ENCODE measurements at places on chromosomes 2 and 18.

- DNase-seq = no peak
These were observed 39.8 kb downstream of the FAM178B start for GRCh38 chr2:96946625-96947024.

DNA sequence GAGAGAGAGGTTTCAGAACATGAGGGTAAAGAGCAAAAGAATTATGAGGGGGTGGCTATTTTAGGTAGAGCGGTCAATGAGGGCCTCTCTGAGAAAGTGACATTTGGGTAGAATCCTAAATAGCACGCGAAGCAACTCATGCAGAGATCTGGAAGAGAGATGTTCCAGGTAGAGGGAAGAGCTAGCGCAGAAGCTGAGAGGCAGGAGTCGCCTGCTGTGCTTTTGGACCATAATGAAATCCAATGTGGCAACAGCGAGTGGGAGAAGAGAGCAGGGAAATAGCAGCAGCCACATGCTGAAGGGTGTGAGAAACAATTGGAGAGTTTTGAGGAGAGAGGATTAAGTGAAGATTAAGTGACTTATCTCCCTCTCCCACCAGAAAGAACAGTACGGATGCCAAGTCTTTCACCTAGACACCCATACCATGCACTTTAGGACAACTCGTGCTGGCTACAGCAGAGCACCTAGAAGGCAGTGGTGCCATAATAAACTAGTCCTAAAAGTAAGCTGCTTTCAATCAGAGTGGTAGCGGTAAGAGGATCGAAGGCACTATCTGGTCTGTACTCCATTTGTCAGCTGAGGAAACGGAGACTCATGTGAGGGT, 129.7 kb downstream of the LRP2 start:
- DNase-seq = no peak

GRCh38 chr2:96875498-96876268, 5.8 kb upstream of the SEMA4C start:
- no peak for DNase-seq

DNA sequence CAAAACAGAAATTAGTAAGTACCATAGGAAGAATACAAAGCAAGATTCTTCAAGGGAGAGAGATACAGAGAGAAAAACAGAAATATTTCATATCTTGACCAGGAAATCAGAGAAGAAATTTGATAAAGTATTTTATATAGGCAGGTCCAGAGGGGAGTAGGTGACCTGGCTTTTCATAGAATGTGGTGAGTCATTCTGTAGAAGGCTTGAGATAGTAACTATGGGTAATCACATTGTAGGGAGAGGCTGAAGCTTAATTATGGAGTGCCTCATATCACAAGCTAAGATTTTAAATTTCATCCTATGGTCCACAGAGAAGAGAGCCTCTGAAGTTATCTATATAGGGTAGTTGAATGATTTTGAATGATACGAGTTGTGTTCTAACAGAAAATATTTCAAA, 195.0 kb upstream of the CYRIA start:
- DNase-seq = no peak

GRCh38 chr2:234674781-234675201, 177.9 kb upstream of the ARL4C start:
- DNase-seq = peak; percentile 63

DNA sequence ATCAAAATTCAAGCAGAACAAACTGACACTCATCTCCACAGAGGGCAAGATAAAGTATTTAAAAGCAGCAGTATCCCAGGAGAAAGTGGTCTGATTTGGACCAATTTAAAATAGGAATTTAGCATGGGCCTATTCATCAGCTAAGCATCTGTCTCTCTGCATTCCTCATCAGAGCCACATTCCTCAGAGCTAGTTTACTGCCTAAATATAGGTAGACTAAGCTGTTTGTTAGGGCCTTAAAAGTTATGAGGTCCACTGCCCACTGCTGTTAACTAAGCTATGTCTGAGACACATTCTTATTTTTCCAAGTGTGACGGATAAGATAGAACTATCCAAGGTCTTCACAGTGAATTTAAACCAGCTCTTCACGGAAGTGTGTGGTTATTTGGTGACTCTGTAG, 17.6 kb downstream of the NEB start:
- DNase-seq = no peak

GRCh38 chr2:187129868-187130267, 280.9 kb upstream of the ZSWIM2 start:
- no peak for DNase-seq

- DNase-seq = peak; percentile 74
These were observed 9.1 kb upstream of the COL3A1 start for GRCh38 chr2:188964976-188965546.

GRCh38 chr2:205141381-205141780, 540.9 kb upstream of the NRP2 start:
- no peak for DNase-seq

DNA sequence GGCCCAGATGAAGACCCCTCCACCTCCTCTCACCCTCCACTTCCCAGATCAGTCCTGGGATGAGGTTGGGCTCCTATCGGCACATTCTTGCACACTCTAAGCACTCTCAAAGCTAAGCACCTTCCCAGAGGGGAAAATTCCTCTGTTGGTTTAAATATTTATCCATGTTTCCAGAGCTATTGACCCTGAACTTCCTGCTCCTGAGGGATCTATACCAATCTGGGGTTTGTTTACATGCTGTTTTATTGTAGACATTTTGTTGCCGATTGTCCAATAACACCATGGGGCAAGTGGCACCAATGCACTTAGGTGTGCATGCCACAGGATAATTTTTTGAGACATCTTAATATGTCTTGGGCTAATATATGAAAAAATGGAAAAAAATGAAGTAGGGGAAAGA, 476.2 kb downstream of the SLC4A3 start:
- no peak for DNase-seq

GRCh38 chr2:214652473-214652872, 157.0 kb downstream of the BARD1 start:
- no peak for DNase-seq

GRCh38 chr18:49668574-49669275, 106.9 kb downstream of the LIPG start:
- DNase-seq = peak; percentile 54

DNA sequence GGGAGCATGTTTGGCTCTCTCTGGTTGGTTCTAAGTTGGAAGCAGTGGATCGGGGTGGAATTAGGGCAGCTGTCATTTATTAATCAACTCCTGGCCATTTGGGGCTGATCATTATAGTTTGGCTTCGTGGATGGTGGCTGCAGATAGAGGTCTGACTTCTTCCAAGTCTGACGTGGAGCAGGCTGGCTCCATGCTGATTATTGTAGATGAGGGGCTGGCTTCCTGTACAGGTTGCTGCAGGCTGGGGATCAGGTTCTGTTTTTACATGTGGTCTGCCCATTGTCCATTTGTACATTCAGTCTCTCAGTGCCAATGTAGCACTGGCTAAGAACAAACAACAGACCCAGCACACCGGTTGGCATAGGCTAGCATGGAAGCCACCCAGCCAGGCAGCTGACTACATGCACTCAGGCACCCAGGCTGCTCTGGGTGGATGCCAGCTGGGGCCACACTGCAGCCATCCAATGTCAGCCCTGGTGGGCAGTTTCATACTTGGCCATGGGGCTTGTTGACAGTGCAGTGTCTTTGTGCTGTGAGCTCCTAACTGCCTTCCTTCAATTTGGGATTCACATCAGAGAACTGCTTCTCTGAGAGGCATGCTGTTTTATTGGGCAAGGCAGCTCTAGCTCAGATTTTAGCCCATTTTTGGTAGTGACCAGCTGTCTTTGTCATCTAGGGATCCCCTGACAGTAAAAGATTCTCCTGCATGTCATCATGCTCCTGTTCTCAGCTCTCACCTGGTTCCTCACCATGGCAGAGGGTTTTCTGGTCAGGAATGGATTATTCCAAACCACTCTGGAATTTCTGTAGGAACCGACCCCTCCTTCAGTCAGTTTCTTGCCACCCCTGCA, 25.4 kb downstream of the NPAS2 start:
- no peak for DNase-seq

DNA sequence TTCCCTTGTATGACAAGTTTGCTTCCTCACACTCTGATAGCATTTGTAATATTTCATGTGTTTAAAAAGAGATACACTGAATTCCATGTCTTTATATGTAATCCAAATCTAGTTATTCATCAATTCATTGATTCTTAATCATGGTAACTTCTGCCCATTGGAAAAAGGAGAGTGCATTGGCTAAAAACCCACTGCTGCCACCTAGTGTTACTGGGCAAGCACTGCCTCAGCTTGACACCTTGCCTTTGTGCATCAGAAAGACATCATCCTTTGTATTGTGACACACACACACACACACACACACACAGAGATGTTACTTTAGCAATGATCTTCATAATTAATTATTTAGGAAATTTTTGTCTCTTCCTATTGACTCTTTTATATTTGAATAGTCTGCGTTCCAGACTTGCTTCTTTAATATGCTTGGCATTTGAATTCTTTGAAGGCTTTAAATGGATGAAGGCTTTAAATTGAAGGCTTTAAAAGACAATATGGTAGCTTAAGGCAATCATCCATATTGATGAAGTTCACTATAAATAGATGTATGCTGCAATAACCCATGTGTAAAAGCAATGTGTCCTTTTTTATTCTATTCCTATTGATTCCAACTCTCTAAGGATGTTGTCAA, 414.2 kb upstream of the CHST9 start:
- DNase-seq = peak; percentile 49

- DNase-seq = no peak
These were observed 235.8 kb downstream of the MREG start for GRCh38 chr2:215777465-215778044.

DNA sequence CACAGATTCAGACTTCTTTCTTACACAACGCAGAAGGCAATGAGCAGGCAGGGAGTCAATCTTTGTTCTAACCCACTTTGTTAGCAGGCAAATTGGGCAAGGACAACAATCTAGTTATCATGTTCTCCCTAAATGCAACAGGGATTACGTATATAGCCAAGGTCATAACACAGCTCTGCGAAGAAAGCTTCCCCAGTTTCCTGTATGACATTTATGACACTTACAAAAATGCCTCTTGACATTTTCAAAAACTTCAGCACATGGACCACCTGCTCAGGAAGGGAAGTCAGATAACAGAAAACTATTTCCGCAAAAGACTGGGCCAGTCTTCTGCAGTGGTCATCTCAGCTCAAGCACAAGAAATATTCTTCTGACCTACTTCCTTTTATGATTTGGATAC, 106.1 kb downstream of the IRS1 start:
- no peak for DNase-seq

DNA sequence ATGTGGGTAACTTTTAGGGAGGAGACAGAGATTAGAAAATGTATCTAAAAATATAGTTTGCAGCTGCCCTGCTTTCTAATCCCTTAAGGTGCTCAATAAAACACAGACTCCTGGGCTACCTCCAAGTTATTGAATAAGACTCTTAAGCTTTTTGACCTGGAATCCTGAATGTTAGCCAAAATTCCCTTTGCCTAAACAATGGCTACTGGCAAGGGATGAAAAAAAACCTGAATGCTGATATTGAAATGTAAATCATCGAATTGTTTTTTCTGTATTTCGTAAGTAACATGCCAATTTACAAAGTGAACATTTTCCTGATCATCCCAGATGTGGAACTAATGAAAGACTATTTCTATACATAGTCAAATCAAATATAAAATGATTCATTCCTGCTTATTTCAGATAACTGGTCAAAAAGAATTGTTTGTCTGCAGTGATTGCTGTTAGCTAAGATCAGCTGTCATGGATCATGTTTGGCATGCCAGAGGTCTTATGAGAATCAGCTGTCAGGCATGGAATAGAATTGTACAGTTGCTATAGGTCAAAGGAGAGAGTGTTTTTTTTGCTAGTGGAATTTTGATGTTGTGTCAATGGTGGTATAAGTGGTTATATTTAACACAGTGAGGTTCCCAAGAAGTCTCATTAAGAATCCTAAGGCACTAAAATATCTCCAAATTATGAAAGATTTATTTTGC, 363.6 kb upstream of the CWC22 start:
- DNase-seq = peak; percentile 44

DNA sequence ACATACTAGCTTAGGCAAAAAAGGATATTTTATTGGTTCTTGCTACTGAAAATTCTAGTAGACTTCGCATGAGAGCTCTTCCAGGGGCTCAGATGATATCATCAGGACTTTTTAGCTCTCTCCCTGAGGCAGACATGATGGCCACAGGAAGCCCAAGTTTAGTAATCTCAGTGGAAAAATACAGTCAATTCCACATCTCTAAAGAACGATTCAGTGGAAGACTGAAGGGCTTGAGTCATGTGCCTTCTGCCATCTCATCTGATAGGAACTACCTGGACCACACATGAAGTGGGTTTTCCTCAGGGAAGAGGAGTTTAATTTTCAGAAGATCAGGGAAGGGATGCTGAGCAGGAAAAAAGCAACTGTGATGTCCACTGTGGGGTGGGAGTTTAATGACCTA, 117.3 kb downstream of the TTC27 start:
- no peak for DNase-seq

GRCh38 chr2:157264099-157264498, 6.6 kb downstream of the GALNT5 start:
- peak; percentile 86 for DNase-seq

- no peak for DNase-seq
These were observed 193.2 kb upstream of the ITGA4 start for GRCh38 chr2:181264001-181264400.

- DNase-seq = no peak
These were observed 45.0 kb upstream of the CYTIP start for GRCh38 chr2:157488877-157489276.

DNA sequence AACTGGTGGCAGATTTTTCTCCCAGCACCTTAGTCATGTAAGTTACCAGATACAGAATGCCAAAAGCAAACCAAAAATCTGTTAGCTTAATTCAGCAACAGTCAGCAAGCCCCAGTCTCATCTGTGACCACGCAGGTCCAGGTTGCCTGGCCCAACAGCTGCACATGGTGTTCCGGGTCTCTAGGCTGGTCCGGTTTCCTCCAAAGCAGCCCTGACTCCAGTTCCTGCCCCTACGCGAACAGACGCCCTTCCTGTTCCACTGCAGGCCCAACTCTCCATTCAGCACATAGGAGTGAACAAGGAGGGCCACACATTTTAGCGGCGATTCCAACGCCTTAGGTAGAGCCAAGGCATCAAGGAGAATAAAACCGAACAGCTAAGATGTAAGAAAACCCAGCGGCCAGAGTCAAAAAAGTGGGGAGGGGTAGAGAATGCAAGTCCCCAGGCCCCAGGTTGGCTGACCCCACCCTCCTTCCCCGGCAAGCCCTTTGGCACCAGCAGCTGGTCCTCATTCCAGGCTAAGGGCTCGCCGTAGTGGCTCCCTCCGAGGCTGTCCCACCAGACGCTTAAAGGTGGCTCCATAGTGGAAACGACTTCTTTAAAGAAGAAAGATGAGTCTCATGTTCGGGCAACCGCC, 1.5 kb downstream of the STK25 start:
- no peak for DNase-seq

GRCh38 chr2:100408104-100408503, 9.4 kb downstream of the CHST10 start:
- DNase-seq = no peak

DNA sequence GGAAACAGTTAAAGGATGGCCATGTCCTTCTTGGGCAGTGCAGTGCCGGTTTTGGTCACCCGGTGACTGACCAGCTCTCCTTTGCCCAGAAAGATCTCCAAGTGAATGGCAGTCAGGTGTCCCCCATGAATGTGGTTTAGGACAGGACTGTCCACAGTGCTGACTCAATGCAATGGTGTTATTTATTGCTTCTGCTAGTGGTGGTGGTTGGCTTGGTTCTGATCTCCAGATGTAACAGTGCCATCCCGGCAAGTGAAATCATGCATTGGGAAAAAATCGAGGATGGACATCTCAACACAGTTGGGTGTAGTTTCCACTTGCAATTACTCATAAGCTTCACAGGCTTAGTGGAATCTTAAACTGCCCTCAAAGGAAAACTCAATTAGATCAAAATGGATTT, 81.9 kb downstream of the TGOLN2 start:
- no peak for DNase-seq

Data from fibroblast of the aortic adventitia (primary cell).